Endodermal cell (in vitro differentiated cells): ENCODE measurements at places on chromosomes 12 and 14.

DNA sequence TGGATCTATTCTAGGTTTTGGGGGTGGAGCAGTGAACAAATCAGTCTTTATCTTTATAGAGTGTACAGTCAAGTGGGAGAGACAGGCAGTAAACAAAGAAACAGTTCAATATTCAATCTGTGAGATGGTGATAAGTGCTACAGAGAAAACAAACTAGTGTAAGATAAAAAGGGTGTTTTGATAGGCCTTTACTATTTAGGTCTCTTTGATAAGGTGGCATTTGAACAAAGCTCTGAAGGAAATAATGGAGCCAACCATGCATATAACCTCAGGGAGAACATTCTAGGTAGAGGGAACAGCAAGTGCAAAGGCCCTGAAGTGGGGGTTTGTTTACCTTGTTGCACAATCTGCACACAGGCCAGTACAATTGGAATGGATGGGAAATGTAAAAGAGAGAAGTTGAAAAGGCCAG is 47.3 kb downstream of the PTPN11 start:
- DNase-seq = no peak

- no peak for DNase-seq
Observed at GRCh38 chr14:51862176-51862796, 1.9 kb downstream of the GNG2 start.

- no peak for DNase-seq
Observed at GRCh38 chr14:72603639-72604038, 290.3 kb downstream of the DPF3 start.

- no peak for DNase-seq
Observed at GRCh38 chr12:107493135-107493494, 192.5 kb upstream of the PWP1 start.
